ENCODE measurements at places on chromosomes 4 and X.

DNA sequence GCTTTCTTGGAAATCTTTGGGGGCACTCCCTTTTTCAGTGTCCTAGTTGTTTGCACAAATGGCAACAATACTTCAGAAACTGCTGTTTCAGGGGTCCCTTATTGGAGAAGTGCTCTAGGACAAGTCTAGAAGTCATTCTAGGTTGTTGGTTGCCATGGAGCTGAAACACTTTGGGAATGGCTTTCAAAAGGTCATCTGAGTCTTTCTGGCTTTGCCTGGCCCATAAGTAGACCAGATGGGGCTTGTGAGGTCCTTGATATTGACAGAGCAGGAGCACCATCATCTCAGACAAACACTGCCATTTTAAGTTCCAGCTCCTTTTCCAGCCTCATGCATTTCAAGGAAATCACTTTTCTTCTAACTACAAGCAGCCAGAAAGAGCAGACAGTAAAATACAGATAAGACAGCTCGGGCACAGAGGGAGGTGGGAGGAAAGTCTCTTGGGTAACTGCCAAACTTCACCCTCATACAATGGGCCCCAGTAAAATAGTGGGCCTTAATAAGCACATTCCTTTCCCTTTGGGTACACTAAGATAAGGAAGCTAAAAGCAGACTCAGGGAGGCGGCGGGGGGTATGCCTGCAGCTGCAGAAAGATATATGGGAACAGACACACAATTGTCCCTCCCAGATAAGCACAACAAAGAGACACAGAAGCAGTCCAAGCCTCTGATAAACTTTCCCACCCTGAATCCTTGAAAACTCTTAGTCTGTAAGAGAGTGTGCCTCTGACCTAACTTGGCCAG, 8.5 kb upstream of the NXF3 start:
- no peak for DNase-seq

GRCh38 chr4:8401665-8402064, 38.9 kb downstream of the ACOX3 start:
- DNase-seq = no peak

DNA sequence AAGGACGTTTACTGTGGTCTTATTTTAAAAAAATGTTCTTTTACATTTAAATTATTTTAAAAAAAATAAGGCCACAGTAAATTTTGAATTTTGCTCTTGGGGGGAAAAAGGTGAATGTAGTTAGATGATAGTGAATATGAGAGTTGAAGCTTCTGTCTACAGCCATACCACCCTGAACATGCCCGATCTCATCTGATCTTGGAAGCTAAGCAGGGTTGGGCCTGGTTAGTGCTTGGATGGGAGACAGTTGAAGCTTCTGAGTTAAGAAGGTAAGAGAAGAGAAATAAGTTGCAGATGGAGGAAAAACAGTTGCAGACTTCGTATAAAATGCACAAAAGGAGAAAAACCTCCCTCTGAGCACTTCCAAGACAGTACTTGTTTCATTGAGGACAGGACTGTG, 115.6 kb upstream of the NR3C2 start:
- no peak for DNase-seq

GRCh38 chr4:61210186-61210939, 10.2 kb downstream of the ADGRL3 start:
- no peak for DNase-seq

GRCh38 chr4:42371305-42372252, 25.7 kb upstream of the SHISA3 start:
- DNase-seq = no peak

- DNase-seq = no peak
Observed at GRCh38 chr4:41258783-41259182, 2.1 kb downstream of the UCHL1 start.

DNA sequence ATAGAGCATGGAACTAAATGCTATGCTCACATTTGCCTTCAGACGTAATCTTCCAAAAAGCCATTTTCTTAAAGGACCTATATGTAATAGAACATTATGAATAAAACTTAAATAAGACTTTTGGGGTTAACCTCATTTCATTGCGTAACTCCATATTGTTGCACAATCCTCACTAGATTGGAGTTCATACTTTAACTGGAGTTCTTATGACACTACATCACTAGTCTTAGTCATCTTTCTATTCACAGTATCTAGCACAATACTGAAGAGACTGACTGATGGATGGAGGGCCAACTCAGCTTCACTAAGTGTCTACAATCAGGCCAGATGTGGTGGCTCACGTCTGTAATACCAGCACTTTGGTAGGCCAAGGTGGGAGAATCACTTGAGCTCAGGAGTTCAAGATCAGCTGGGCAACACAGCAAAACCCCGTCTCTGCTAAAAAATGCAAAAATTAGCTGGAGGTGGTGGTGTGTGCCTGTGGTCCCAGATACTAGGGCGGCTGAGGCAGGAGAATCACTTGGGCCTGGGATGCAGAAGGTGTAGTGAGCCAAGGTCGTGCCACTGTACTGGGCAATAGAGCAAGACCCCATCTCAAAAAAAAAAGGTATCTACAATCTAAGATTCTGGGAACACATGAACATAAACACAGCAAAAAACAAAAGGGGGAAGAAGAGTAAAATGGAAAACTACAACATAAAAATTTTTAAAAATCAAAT, 80.8 kb upstream of the MAB21L2 start:
- DNase-seq = no peak

GRCh38 chrX:10011261-10011931, 44.2 kb downstream of the CLDN34 start:
- DNase-seq = no peak

GRCh38 chr4:128862608-128863311, 53.3 kb downstream of the JADE1 start:
- no peak for DNase-seq

GRCh38 chrX:66023385-66024091, 16.3 kb downstream of the VSIG4 start:
- no peak for DNase-seq

DNA sequence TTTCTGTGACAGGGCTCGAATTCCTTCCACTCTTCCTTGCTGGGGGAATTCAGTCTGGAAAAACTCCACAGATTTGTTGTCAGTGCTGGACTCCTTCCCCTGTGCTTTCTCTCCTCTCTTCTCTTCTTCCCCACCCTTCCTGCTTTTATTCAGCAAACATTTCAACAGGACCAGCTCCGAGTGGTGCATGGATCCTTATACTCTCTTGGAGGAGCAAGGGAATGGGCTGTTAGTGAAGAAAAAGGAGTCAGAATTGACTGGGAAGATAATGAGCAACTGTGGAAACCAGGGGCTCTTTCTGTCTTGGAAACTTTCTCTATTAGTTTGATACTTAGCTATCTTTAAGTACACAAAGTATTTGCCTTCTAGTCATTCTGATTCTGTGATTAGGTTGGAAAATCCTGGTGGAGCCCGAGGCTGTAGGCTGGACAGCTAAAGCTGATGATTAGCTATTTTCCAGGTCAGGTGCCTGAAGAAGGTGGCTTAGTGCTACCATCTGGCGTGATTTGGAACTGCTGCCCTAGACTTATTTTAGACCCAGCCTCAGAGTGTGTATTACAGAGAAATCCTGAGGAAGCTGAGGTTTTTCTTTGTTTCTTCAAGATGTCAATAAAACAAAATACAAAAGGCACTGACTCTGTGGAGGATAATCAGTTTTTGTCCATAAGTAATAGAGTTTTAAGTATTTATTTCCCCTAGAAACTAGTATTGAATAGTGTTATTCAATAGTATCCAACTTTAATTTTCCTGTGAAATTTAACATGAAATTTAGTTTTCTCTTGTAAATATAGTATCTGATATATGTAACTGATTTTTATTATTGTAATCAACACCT, 38.4 kb downstream of the NAP1L5 start:
- DNase-seq = no peak

DNA sequence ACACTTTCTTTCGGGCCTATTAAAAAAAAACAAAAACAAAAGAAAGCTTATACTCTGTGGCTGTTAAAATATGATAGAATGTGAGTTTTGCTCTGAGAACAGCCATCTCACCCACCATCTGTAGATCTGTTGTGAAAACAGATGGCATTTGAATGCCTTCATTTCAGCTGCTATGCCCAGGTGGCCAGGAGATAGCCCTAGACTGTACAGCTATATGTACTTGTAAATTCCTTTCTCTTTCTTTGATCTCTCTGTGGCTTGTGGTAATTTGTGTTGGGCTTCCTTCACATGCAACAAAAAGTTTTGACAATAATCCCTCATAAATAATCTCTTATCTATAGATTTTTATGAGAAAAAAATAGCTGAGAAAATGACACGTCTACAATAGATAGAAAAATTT, 38.1 kb downstream of the PNPLA4 start:
- DNase-seq = no peak

GRCh38 chr4:181799561-181800069, 443.6 kb upstream of the TENM3 start:
- no peak for DNase-seq

- no peak for DNase-seq
Observed at GRCh38 chrX:154032160-154032559, 12.5 kb upstream of the IRAK1 start.

DNA sequence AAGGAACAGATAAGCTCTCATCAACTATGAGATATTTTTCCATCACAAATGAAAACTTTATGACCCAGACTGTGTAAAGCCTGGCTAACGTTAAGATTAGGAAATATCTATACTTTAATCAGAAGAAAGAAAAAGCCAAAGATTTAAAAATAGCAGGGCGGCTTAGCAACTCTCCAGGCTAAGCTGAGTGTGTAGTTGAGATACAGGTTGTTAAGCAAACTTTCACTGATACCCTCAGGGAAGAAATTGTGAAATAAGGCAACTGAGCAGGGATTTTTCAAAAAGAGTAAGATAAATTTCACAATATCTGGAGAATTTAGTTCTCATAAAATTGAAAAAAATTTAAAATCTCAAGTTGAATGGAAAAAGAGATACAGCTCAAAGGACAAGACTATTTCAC, 382.0 kb downstream of the RAPGEF2 start:
- no peak for DNase-seq

DNA sequence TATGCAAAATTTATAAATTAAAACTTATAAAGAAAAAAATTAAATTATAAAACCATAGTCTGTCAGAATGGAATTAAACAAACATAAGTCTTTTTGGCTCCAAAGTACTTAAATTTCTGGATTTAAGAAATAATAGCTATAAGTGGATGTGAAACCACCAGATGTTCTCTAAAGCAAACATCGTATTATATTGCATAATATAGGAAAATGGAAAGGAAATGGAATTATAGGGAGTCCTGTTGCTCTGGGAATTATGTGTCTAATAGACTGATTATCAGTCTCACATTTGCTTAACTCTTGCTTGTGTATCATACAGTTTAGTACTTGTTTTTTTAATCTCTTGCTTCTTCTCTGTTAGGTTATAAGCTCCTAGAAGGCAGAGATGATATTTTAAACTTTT, 819.2 kb downstream of the RAPGEF2 start:
- DNase-seq = no peak

DNA sequence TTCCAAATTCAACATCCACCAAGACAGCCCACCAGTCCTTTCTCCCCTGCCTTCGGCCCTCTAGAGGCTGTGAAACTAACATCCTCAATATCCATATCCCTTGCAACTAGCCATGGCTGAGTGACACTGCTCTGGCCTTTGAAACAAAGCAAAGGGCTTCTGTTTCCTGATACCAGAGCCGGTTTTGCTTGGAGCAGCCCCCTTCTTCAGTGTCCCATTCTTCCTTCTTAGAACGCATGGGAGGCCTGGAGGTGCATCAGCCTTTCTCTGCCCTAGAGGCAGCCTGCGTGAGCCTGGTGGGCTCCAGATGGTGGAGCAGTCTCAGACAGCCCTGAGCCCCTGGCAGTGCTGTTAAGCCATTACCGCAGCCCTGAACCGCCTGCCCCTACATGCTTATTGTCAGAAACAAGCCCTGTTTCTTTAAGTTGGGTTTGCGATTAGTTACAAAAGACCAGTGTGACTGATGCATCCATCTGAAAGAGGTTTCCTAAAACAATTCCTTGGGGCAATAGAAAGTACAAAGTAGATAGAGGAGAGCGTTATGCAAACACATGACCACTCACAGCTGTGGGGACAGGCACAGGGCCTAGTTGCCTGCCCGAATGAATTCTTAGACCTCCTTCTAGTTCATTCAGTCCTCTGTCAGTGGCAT, 74.1 kb downstream of the EVC start:
- no peak for DNase-seq

GRCh38 chr4:111959222-111959621, 186.0 kb upstream of the FAM241A start:
- DNase-seq = no peak

GRCh38 chr4:70761276-70761816, 39.6 kb downstream of the RUFY3 start:
- DNase-seq = no peak

- DNase-seq = no peak
Observed at GRCh38 chrX:103549916-103550315, 30.6 kb upstream of the RAB40A start.

DNA sequence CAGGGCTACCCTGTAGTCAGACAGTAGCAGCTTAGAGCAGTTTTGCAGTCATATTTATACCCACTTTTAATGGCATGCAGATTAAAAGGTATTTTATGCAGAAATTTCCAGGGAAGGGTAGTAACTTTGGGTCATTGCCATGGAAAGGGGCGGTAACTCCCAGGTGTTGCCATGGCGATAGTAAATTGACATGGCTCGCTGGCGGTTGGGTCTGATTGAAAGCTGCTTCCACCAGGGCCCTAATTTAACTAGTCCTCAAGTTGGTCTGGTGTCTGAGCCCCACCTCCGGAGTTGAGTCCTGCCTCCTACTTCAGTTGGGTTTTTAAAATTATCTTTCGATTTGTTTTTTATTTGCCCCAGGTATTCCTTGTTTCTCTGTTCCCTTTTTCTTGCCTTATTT, 70.1 kb downstream of the NAA11 start:
- DNase-seq = no peak

GRCh38 chrX:154097003-154097588, 421 bp downstream of the MECP2 start:
- peak; percentile 63 for DNase-seq

DNA sequence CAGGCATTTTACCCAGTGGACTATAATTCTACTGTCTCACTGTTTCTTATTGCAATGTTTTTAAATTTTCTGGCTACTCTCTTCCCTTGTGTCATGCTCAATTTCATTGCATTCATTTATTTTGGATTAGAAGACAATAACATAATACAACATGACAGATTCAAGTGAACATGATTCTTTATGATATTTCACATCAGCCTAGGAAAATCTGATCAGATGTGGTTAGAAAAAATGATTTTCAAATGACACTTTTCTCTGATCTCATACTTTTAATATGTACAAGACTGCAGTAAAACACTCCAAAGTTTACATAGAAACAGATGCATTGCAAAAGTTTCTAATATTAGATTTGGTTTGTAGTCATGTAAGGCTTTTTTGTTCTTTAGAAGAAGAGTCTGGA, 586.0 kb downstream of the ACTRT1 start:
- DNase-seq = no peak

DNA sequence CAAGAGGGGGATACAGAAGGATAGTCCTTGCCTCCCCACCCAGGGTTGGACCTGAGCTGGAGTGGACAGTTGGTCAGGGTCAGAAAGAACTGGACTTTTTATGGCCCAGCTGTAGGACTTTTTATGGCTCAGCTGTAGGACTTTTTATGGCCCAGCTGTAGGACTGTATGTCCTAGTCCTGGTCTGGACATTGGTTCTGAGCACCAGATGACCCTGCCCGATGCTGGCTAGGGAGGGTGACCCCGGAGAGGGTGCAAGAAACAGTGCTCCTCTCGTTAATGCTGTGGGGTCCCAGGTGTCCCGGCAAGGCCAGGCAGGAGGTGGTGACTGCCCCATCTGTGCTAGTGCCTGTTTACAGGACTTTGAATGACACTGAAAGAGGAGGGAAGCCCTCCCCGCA, 2.0 kb upstream of the LETM1 start:
- DNase-seq = no peak
